ENCODE measurements at places on chromosomes 11 and 22.

DNA sequence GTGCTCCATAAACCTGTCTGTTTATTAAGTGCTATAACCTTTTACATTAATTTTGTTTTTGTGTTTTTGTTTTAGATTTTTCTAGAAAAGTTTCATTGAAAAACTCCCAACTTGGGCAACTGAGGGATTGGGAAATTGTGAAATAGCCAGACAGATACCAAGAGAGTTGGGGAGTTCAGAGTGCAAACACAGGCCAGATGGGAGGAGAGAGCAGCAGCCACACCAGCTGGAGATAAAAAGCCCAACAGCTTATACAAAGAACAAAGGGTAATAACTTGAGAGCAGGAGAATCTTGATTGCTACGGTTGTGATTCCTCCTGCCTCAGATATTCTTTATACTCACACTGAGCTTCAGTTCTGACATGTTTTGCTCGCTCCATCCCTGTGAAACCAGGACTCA lies 1642.2 kb downstream of the LRRC4C start:
- DNase-seq: no peak

- DNase-seq: no peak
Observed at GRCh38 chr11:2234963-2235362, 35.4 kb downstream of the ASCL2 start.

DNA sequence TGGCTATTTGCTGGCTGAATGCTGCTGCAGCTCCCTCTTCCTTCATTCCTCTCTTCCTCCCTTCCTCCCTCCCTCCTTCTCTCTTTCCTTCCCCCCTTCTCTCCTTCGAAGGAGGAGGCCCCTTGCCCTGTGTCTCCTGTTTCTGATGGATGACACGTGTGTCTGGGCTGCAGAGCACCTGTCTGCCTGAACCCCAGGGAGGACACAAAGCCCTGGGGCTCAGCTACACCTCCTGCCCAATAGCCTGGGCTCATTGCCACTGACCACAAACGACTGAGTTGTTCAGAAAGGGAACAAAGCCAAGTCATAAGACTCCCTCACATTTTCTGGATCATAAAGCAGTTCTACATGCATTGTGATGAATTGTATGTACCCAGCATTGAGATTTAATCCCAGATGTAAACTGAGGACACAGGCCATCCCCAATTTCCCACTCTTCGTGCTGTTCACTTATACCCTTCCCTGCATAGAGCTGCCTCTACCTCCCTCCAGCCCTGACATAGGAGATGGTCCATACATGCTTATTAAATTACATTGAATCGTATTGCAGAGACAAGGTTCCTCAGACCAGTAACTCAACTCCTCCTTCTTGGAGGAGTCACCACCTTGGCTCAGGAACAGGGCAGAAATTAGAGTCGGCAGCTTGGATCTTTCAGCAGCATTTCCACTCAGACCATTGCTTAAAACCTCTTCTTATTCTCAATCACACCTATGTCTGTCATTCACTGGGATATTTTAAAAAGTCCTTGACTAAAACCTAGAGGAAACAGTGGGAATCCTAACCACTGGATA lies 1.2 kb downstream of the CSRP3 start:
- no peak for DNase-seq

GRCh38 chr11:45294499-45294898 lies 8.4 kb upstream of the SYT13 start:
- DNase-seq: no peak

- DNase-seq: peak; percentile 29
Observed at GRCh38 chr11:121194731-121195596, 93.9 kb downstream of the TECTA start.

GRCh38 chr11:30889143-30889794 lies 303.1 kb upstream of the MPPED2 start:
- no peak for DNase-seq

- DNase-seq: peak; percentile 41
Observed at GRCh38 chr11:70521475-70522308, 123.4 kb downstream of the CTTN start.

DNA sequence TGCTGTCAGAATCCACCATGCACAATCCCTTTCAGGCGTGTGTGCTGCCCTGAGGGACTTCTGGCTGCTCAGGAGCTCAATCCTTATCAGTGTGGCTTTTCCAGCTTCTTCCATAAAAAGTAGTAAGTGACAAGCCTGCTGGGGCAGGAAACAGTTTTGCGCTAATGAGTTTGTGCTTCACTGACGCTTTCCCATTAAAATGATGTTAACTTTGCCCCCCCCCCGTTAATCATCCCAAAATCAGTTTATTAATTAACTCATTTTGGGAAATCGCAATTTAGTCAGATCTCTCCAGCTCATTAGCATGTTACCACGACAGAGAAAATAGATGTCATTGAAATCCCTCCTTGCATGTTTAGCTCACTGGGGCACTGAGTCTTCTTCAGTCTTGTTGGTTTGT lies 186.5 kb upstream of the TENM4 start:
- no peak for DNase-seq

- no peak for DNase-seq
Observed at GRCh38 chr11:117010808-117011540, 87.3 kb downstream of the SIK3 start.

GRCh38 chr22:43451371-43452050 lies 39.7 kb downstream of the MPPED1 start:
- DNase-seq: no peak

- DNase-seq: no peak
Observed at GRCh38 chr22:49924113-49924833, 5.8 kb downstream of the CRELD2 start.

DNA sequence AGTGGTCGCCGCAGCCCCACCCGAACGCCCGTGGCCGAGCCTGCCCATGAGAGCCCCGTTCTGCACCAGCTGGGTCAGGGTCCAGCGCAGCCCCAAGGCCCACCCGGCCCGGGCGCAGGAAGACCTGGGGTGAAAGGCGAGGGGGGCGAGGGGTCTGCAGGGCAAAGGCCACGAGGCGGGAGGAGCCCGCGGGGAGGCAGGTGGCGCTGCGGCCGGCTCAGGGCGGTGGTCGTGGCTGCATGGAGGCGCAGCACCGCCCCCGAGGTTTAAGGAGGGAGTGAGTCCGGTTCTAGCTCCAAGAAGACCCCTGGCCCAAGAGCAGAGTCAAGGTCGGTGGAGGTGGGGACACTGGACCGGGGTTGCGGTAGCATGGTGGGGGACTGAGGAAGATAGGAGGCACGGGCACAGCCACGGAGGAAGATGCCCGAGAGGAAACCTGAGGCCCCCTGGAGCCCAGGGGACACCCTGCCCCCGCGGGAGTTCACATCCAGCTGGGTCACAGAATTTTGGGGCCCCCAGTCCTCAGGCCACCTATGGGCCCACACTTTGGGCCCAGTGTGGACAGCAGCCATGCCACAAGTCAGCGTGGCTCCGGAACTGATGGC lies 514 bp upstream of the HDAC10 start:
- DNase-seq: no peak

DNA sequence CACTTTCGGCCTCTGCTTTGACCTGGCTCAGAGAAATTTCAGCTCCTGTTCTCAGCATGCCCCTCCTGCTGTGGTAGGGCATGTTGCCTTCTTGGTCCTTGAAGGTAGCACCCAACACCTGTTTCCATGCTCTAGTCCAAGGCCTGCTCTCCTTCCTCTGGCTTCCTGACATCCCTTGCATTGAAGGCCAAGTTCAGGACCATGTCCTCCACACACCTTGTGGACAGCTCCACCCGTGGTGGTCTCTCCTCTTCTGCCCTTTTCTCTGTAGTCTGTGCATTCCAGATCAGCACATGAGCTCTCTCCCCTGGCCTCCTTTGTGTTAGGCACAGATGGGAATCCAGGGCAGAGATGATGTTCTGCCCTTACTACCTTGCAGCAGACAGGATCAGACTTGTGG lies 225.3 kb downstream of the ADAMTS15 start:
- DNase-seq: no peak

DNA sequence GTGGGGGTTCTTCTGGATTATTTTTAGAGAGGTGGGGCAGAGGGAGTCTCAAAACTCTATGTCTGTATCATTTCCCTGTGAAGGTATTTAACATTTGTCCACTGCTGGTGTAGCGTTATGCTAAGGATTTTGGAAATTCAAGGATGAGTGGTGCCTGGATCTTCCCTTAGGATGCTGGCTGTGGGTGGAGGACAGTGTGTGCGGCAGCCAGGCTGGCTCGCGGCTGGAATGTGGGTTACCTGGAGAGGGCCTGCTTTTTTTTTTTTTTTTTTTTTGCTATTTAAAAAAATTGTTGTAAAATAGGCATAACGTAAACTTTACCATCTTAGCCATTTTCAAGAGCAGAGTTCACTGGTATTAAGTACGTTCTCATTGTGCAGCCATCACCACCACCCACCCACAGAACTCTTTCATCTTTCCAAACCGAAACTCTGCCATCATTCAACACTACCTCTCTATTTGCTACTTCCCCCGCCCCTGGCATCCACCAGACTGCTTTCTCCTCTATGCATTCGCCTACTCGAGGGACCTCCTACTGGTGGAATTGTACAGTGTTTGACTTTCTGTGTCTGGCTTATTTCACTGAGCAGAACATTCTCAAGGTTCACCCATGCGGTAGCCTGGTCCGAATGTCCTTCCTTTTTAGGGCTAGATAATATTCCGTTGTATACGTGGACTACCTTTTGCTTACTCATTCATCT lies 67.1 kb downstream of the PARVB start:
- DNase-seq: no peak

GRCh38 chr11:83265331-83265730 lies 20.8 kb downstream of the CCDC90B start:
- DNase-seq: no peak

- DNase-seq: no peak
Observed at GRCh38 chr22:43293259-43293654, 49.9 kb downstream of the SCUBE1 start.

- DNase-seq: no peak
Observed at GRCh38 chr11:126054408-126054807, 8.3 kb downstream of the CDON start.

- DNase-seq: no peak
Observed at GRCh38 chr11:250740-251299, 14.0 kb downstream of the PSMD13 start.

DNA sequence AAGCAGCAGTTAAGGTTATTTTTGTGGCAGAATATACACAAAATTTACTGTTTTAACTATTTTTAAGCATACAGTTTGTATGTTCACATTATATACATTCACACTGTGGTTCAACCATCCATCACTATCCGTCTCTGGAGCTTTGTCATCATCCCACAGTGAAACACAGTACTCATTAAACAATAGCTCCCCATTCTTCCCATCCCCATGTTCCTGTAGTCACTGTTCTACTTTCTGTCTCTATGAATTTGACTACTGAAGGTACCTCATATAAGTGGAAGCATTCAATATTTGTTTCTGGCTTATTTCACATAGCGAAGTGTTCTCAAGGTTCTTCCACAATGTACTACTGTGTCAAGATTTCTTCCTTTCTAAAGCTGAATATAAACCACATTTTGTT lies 32.6 kb downstream of the ZBTB44 start:
- no peak for DNase-seq

DNA sequence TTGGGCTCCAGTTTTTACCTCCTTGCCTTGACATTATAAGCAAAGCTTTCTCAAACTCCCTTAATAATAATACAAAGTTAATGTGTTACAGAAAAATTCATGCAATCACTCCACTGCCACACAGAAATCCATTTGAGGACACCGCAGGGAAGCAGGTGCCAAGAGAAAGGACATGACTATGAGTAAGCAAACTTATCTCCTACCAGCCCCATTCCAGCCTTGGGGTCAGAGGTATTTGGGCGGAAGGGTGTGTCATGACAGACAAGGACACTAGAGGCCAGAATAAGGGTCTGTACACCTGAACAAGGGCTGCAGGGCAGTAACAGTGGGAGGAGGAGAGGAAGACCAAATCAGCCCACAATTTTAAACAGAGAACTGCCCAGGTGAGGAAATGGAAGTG lies 5.9 kb downstream of the GNG3 start:
- DNase-seq: no peak

DNA sequence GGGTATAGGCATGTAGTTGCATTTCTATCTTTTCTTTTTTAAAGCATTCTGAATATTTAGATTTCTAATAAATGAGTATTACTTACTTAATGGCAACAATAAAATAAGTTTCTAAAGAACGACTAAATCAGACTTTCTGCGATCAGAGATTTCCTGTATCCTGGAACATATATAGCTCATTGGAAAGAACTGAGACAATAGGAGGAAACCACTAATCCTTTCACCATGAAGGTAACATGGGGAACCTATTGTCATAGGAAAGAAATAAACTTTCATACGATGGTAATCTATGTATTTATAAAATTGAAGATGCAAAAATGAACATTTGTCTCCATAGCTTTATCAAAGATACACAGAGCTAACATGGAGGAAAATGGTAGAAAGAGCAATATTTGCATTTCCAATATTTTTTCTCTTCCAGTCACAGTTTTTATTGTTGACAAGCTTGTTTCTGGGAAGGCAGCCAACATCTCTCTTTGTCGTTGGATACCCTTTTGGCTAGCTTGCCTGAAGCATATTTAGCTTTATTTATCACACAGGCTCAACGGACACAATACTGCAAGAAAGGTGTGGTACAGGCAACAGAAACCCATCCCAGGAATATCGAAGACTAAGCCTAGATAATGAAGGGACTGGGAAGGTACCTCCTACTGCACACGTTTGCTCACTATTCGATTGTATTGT lies 293.3 kb upstream of the MPPED2 start:
- DNase-seq: no peak

DNA sequence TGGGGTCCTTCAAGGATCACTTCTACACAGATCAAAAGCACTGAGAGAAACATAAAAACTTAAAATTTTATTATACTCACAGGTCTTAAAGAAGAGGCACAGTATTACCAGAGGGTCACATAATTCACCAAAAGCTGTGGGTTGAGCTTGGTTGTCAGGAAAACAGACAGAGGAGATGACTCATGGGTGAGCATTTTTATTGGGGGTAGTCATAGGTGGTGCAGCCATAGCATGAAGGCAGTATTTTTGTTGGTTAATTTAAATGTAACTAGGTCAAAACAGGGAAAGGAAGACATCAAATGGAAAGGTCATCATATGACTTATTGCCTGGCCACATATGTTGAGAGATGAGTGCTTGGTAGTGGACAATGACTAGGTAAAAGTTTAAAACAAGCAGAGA lies 24.2 kb downstream of the OR5B17 start:
- DNase-seq: no peak

DNA sequence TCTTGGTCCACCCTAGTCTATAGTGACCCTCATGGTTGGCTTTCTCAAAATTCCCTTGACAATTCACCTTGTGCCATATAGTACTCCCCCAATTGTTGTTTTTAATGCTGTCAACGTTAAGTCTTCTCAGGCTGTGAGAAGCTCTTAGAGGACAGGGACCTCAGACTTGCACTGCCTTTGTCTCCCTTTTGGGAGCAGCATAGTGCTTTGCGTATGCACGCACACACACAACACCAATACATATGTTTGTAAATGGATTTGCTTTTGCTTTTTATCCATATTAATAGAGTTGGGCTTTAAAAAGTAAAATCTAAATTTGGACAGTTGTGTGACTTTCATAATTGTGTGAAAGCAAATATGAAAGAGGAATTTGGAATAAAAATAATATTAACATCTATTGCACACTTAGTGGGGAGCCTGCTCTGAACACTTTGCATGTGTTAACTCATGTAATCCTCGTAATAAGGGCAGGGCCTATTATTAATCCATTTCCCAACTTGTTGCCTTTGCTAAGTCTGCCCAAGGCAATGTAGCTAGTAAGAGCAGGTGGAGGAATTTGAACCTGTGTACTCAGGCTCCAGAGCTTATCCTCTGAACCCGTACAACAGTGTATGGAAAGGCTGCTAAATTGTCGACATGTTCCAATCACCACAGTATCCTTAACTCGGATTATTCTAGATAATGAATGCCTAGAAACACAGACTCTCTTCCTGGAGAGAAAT lies 257.7 kb upstream of the NARS2 start:
- no peak for DNase-seq

- DNase-seq: no peak
Observed at GRCh38 chr11:108597736-108598355, 4.3 kb upstream of the EXPH5 start.
